ENCODE measurements at places on chromosomes 3 and 15.

GRCh38 chr3:41207355-41207754 lies 8.1 kb downstream of the CTNNB1 start:
- DNase-seq: no peak

DNA sequence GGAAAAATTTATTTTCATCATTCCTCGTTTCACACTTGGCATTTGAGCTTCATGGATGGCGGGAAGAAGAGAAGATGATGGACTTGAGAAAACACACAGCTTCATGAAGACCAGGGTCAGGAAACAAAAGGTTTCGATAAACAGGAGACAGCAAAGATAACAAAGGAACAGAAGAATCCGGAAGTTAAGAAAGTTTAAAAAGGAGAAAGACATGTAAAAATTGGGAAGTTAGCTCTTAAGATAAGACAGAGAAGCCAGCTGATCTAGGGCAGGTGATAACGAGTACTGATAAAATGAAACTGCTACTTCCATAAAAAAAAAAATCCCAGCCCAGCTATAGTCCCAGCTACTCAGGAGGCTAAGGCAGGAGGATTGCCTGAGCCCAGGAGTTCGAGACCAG lies 23.9 kb downstream of the IL5RA start:
- DNase-seq: no peak

DNA sequence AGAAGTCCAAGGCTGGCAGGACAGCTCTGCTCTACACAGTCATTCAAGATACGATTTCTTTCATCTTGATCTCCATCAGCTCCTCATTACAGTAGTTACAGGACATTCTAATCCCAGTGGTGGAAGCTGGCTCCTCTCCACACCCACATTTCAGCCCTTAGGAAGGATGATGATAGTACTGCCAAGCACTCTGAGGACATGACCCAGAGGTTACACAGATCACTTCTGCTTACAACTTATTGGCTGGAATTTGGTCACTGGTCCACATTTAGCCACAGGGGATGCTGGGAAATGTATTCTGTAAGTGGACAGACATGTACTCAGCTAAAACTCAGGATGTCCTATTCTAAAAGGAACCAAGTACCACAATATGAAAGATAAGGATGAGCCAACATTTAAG lies 77.1 kb downstream of the IQCH start:
- no peak for DNase-seq

GRCh38 chr3:197135212-197135611 lies 105.6 kb upstream of the MELTF start:
- DNase-seq: no peak

Measured in immature natural killer cell (primary cell).